Brain pericyte (primary cell): ENCODE measurements at places on chromosomes 7 and 10.

DNA sequence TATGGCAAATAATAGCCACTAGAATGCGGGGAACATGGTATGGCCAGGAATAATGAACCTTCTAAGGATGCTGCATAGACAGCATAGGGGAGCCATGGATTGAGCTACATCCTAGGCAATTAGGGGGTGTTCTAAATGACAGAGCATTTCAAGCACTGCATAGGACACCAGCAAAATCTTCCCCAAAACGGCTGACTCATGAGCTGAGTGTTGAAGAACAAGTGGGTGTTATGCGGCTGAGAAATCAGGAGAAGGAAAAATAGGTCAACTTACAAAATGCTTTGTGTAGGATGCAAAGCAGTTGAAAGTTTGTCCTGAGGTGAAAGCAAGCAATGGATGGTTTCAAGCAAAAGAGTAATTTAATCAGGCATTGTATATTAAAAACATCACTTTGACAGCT lies 1023.5 kb upstream of the C7orf33 start:
- DNase-seq: no peak

GRCh38 chr10:78658645-78659597 lies 409.8 kb upstream of the ZMIZ1 start:
- DNase-seq: no peak

DNA sequence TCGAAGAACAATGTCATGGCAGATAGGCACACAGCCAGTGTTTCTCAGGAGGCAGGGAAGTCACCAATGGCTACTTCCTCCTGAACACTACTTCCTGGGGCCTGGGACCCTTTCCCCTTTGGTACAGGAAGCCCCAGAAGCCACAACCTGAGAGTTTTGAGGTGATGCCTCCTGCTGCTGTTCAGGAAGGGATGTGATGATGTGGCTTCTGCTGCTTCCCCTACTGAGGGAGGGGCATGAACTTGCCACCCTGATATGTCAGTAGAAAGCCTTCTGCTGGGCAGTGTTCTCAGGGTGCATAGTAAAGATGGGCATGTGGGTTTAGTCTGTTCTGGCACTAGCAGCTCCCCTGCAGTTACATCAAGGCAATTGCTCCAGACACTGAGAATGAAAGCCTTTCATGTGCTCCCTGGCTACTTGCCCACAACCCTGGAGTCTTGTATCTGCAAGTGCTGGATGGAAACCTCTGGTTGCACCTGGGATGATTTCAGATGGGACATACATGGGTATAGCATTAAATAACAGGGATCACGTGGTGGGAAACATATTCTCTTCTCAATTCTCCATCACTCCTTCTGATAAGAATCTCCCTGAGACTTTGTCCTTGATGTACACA lies 69.3 kb downstream of the ADRA2A start:
- DNase-seq: no peak

DNA sequence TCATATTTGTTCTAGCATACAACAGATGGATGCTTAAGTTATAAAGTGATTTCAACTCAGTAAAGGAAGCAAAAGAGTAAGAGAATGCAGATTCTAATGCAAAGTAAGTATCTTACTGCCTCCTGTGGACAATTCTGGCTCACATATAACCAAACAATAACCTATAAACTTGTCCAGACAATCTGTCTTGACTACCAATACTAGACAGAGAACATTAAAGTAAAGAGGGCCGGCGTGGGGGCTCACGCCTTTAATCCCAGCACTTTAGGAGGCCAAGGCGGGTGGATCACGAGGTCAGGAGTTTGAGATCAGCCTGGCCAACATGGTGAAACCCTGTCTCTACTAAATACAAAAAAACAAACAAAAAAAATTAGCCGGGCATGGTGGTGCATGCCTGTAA lies 329.3 kb downstream of the CACNA2D1 start:
- no peak for DNase-seq

- no peak for DNase-seq
These were observed 93.0 kb downstream of the TNS3 start for GRCh38 chr7:47488969-47489342.

- no peak for DNase-seq
These were observed 429.1 kb downstream of the ACTR3B start for GRCh38 chr7:153188630-153189029.

- no peak for DNase-seq
These were observed 24.7 kb downstream of the DAGLB start for GRCh38 chr7:6422926-6423632.

DNA sequence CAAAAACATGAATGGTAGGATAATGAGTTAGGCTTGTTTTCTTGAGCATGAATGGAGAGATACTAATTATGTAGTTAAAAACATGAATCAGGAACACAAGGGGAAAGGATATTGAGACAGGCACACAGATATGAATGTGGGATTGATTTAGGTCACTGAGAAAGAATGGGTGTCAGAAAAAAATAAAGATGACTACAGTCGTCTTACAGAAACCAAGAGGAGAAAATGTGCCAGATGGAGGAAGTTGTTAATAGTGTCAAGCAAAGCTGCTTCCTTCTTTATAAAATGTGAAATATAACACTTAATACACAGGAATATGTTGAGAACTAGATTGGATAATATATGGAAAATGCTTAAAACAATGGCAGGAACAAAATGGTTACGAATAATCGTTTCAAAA lies 173.3 kb upstream of the BET1 start:
- DNase-seq: no peak

DNA sequence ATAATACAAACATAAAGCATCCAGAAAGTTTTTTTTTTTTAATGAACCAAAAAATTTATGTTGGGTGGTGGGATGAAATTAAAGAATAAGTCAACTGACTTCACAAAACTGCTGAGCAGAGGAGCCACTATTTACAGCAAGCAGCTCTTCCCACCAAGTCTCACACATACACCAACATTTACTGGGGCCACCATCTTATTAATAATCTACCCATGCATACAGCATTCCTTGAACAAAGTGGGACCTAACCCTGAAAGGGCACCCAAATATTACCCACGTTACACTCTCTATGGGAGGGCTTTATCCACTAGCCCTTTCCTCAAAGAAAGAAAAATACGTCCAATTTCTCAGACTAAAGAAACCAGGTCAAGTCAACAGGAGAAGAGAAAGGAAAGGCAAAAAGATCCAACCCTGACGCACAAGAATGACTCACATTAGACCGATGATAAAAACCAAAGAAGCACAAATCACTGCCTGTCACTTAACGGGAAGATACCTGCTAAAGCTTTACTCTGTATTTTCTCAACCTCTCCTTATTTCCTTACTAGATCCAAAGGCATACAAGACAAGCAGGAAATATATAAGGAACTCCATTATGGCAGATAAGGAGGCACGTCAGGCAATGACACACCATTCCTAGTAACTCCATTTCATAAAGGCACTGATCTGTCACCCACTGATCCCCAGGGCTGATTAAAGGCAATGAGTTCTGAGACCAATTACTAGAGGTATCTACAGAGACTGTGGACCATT lies 141.8 kb upstream of the ASAH2 start:
- DNase-seq: no peak
